ENCODE measurements at places on chromosomes 12 and 14. TPM values are rescaled to one million over a fixed set of nuclear protein-coding genes. Genes with fewer than 3 reads are reported as not detected.

DNA sequence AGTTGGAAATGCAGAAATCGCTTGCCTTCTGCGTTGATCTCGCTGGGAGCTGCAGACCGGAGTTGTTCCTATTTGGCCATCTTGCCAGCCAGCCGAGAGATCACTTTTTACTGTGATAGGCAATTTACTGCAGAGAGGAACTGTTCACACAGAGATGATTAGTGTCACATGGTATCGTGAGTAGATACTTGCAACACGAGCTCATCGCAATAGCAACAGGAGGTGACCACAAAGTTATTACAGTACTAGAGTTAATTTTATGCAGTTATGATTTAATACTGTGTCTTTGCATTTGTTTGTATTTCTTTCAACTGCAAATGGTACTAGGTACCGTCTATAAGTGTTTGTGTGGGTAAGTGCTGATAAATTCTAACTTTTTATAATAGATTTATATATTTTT lies 27.8 kb downstream of the NOPCHAP1 start:
- DNase-seq = no peak

- no peak for DNase-seq
Measured at GRCh38 chr12:9169979-9170634, 38.1 kb downstream of the PZP start.

GRCh38 chr12:64269161-64269560 lies 47.1 kb upstream of the KICS2 start:
- no peak for DNase-seq

DNA sequence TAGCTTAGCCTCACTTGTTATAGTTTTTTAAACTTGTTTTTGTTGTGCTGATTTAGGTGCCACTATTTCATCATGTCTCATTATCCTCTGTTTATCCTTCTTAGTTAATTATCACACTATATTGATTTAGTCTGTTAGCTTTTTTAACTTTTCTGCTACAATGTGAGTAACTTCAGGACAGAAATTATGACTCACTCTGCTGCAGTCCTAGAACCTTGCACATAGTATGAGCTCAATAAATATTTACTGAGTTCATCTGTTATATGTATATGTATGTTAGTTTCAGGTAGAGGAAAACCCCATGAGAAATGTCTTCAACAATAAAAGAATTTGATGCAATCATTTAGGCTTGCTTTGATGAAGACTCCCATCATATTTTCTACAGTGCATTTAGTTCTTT lies 224.3 kb upstream of the NAV3 start:
- DNase-seq = no peak

DNA sequence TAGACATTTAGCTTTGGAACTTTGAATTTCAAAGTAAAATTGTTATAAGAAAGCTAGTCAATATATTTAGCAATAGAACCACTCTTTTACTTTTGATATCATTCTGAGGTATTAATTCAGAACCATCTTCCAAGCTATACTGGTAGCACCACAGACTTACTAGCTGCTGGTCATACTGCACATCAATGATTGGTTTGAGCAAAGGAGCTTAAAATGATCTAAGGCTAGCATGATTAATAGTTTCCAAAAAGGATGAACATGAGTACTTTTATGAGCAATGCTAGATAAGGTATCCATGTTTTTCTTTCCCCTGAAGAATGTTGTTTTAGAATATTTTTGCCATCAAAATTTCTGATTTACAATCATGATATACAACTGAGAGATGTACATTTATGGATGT lies 17.2 kb downstream of the CNIH1 start:
- DNase-seq = no peak

GRCh38 chr12:614411-614970 lies 48.8 kb downstream of the NINJ2 start:
- no peak for DNase-seq

- DNase-seq = no peak
Measured at GRCh38 chr14:68506021-68506644, 286.7 kb downstream of the ZFP36L1 start.

GRCh38 chr12:14802247-14802646 lies 1.0 kb downstream of the WBP11 start:
- DNase-seq = no peak

The TULP3 gene
- 6.2 TPM for total RNA-seq

The HCAR2 gene
- total RNA-seq = 1.3 TPM

Data from natural killer cell (primary cell).